MV-4-11 (cell line): ENCODE measurements at places on chromosomes 5 and 9.

DNA sequence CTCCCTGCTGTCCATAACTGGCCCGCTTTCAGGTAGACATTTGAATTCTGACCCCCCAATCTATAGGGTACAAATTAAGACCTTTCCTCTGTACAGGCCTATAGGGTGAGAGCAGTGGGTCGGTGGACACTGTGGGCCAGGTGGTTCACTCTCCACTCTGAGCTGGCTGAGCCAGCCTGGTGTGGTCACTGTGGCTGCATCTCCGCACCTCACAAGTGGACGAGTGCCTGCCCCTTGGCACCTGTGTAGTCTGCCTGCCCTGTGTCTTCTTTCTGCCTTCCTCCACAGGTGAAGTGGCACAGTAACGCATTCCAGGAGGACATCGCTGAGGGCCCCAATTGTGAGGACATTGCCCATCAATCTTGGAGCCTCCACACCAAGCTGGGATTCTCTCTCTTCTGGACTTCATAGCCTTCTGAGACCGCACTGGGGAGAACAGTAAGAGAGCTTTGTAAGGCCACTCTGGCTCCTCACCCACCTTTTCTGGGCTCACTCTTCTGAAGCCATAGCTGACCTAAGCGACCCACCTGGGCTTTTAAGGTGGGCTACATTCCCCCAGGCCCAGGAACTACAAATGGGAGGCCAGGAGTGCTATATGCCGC, 33.5 kb upstream of the JADE2 start:
- no peak for DNase-seq

GRCh38 chr9:108665521-108666239, 190.1 kb downstream of the ACTL7B start:
- no peak for DNase-seq

GRCh38 chr9:137237759-137238726, 3.0 kb upstream of the TUBB4B start:
- DNase-seq = no peak

DNA sequence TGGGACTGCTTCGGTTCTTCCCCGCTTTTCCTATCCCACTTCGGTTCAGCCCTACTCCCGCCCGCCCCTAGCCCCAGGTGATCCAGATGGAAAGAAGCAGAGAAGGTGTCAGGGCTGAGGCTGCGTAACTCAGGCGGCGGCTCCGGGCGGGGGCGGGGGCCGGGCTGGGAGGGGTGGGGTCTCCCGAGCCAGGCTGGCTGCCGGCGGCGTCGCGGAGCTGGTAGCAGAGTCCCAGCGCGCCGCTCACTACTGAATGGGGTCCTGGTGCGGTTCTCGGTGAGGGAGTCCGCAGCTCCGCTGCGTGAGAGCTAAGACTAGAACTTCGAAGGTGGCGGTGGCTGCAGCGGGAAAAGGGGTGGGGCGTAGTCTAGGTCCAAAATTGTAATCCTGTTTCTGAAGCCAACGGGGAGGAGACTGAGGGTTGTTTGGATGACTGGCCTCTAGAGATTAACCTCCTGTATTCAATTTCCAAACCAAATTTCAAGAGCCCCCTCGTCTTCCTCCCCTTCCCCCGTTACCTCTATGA, 1.4 kb downstream of the PRR16 start:
- no peak for DNase-seq

- DNase-seq = peak; percentile 91
Measured at GRCh38 chr5:94793113-94793815, 174.8 kb downstream of the SLF1 start.

GRCh38 chr5:179411161-179411841, 66.0 kb upstream of the ADAMTS2 start:
- no peak for DNase-seq

GRCh38 chr5:123605822-123606221, 93.8 kb downstream of the CSNK1G3 start:
- DNase-seq = no peak

DNA sequence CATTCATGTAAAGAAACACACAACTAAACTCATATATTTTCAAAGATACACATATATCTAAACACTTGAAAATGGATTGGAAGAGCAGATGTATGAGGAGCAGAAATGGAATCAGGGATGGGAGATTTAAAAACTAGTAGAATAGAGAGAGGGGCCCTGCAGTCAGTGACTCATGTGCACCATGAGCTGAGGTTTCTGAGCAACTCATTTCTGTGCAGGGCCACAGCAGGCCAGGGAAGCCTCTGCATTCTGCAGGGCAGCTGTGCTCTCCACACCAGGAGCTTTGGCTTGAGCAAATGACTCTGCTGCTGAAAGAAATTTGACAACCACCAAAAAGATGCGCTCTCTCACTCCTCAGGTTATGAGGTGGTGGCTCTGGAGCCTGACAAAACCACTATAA, 27.1 kb downstream of the LHX6 start:
- no peak for DNase-seq

DNA sequence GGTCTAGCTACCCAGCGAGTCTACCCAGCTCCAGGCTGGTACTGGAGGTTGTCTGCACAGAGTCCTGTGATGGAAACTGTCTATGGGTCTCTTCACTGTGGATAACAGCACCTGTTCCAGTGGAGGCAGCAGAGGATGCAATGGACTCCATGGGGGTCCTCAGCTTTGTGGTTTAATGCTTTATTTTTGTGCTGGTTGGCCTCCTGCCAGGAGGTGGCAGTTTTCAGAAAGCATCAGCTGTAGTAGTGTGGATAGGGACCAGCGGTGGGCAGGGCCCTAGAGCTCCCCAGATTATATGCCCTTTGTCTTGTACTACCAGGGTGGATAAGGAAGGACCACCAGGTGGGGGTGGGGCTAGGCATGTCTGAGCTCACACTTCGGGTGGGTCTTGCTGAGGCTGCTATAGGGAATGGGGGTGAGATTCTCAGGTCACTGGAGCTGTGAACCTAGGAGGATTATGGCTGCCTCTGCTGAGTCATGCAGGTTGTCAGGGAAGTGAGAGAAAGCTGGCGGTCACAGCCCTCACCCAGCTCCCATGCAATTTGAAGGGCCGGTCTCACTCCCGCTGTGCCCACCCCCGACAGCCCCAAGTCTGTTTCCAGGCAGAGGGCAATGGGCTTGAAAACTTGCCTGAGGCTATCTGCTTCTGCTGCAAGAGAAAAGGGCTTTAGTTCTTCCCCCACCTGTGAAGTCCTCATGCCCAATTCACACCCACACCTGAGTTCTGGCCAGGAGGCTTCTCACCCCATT, 397.1 kb downstream of the TLE1 start:
- DNase-seq = peak; percentile 34

GRCh38 chr9:38692707-38693106, 27.2 kb downstream of the FAM240B start:
- DNase-seq = no peak

DNA sequence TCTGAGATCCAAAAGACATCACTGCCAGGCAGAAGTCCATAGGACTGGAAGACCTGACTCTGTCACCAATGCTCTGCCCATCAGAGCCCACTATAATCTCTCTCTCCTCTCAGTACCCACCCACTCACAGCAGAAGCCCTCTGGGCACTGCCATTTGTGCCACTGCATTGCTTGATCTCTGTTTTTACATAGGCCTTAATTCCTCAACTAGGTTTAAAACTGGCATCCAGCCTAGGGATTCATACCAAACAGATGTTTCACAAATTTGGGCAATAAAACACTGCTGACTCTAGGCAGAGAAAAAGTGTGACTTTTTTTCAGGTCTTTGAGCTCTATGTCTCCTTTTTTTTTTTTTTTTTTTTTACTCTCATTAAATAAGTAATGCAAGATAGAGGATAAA, 91.1 kb upstream of the RANBP3L start:
- no peak for DNase-seq

- no peak for DNase-seq
Measured at GRCh38 chr5:20972419-20972925, 984.5 kb upstream of the CDH18 start.

DNA sequence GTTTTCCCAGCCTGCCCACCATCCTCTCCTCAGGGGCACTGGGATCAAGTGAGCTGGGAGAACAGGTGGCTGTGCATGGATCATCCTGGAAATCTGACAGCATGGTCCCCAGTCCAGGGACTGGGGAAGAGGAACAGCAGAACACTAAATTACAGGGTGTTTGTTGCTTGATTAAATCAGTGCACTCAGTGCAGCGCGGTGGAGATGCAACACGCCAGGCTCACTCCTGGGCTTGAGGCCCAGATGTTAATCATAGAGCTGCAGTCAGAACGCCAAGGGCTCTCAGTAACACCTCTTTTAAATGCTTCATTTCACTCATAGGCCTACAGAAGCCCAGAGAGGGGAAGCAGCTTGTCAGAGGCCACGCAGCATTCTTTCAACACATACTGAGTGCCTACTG, 14.2 kb upstream of the LARP1 start:
- no peak for DNase-seq

DNA sequence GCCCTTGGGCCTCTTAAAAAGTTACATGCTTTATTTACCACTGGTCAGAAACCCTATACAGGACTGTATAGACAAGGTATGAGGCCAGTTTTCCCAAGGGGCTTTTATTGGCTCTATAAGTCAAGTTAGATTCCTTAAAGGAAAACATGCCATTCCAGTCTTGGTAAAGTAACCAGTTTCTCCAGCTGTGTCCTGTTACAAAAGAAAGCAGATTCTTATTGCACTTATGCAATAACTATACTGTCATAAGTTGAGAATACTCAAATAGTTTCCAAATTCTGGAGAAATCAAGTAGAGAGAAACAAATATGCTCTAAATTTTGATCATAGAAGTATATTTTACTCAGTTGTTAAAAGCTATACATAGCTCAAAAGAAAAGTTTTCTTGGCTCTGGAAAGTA, 47.2 kb downstream of the PTGS1 start:
- no peak for DNase-seq

DNA sequence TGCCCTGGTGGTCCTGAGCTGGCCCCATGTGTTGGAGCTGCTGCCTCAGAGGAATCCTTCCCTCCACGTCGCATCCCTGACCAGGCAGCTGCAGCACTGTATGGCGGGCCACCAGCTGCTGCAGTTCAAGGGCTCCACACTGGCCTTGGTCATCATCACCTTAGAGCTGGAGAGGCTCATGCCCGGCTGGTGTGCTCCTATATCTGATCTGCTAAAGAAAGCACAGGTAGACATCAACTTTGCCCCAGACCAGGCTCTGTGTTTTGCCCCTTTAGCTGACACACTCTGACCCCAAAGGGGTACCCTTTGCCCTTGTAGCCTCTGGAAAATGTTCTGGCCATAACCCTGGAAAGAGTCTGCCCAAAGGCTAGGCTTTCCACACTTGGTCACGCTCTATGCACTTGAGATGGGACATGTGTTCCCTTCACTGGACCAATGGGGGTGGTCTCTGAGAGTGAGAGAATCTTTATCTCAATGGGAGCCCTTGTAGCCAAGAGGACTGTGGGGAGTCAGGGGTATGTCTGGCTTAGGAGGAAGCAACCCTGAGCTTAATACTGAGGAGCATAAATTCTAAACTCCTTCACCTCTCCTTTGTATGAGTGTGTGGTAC, 4.8 kb downstream of the CCNI2 start:
- no peak for DNase-seq

GRCh38 chr5:127871503-127872153, 168.4 kb downstream of the CCDC192 start:
- DNase-seq = no peak

- DNase-seq = no peak
Measured at GRCh38 chr9:94153905-94154304, 69.6 kb downstream of the PTPDC1 start.

DNA sequence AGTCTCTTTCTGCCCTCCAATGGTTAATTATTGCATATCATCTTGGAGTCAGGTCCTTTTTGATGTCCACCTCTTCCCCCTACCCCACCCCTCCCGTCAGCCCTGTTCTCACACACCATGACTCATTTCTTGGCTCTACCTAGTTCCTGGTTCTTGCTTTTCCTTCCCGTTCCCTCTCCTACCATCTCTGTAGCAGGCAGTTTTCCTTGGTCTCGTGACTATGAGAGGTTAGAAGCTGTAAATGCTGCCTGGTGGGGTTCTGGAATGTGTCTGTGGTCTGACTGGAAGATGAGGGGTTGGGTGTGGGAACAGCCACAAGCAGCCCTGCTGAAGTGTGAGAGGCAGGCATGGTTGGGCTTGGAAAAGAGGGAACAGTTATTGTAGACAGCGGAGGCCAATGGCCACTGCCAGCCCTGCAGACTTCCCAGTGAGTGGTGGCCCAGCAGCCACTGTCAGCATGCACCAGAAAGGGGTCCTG, 18.2 kb downstream of the SLC22A5 start:
- peak; percentile 64 for DNase-seq

DNA sequence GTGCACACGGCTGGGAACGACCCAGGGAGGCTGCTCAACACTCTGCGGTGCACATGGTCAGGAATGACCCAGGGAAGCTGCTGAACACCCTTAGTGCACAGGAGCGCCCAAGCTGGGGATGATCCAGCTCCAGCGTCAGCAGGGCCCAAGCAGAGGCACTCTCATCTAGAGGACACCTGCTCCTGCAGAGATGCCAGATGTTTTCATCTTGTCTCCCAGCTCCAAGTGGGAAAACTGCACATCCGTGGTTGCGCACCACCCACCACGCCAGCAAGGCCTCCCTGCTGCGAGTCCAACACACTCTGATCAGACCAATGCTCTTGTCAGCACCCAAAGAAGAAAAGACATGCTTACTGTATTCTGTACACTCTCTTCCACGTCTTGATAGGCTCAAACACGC, 34.1 kb downstream of the UBE2QL1 start:
- no peak for DNase-seq

GRCh38 chr9:72038408-72038807, 22.0 kb downstream of the C9orf57 start:
- DNase-seq = no peak

DNA sequence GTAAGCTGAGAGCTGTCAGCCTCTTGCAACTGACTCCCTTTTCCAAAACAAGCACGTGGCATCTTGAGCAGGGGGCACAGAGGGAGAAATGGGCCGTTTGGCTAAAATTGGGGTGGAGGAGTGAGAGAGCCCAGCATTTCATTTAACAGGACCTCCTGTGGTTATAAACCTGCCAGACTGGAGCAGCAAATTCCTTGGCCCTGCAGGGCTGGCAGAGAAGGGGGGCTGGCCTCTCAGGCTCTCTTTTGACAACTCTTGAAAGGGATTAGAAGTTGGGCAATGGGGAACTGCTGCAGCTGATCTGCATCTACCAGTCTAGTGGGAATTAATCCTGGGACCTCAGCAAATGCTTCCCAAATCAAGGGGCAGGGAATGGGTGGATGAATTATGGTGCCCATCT, 7.2 kb upstream of the POU4F3 start:
- no peak for DNase-seq
